Left renal pelvis (tissue), 4 donors: ENCODE measurements at places on chromosomes 1 and 21. TPM values are rescaled to one million over a fixed set of nuclear protein-coding genes. Genes with fewer than 3 reads are reported as not detected.

DNA sequence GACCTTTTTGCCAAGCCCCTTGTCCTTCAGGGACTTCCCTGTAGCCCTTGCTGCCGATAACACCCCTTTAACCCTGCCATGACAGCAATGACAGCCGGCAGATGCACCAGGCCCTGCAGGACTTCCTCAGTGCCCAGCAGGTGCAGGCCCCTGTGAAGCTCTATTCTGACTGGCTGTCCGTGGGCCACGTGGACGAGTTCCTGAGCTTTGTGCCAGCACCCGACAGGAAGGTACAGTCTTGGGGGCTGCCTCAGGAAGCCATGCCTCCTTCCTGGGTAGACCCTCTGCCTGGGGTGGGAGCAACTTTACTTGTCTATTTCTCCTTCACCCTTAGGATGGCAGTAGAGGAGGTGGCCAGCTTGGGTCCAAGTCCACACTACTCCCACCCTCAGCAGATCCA is 16.1 kb upstream of the PADI6 start:
- DNase-seq: no peak

The CD52 gene
- polyA plus RNA-seq: 5.4 TPM

- no peak for DNase-seq
These were observed 27.6 kb downstream of the PODN start for GRCh38 chr1:53089478-53090226.

- DNase-seq: no peak
These were observed 103.8 kb upstream of the PDE4B start for GRCh38 chr1:65688848-65689247.

DNA sequence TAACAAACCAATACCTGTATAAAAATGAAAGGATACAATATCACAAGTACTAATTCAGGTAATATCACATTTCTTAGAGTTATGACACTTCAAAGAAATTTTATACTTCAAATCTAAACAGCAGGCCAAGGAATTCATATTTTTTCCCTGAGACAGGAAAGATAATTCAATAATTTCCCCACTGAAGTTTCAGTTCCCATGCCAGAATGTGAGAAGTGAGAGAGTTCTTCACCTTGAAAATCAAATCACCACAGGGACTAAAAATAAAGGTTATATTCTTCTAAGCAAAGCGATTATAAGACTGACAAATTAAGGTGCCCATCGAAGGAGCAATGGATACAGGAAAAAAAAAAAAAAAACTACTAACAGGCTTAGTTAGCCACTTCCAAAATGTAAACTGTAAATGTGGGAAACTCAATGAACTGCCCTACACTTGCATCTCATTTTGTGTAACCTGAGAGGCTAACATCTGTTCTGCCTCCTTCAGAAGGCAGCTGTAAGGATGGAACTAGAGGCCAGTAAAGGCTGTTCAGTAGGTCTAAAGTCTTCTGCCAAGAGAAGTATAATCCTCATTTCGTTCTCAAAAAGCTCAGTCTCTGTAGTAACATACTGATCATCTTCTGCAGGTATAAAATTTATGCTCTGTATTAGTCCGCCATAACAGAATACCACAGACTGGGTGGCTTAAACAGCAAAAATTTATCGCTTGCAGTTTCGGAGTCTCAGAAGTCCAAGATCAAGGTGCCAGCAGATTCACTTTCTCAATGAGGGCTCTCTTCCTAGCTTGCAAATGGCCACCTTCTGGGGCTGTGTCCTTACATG is 127.8 kb downstream of the RERE start:
- no peak for DNase-seq

The CATSPER4 gene
- polyA plus RNA-seq: 0.12 TPM

- DNase-seq: no peak
These were observed 40.6 kb downstream of the KCNA2 start for GRCh38 chr1:110565565-110565964.

- DNase-seq: no peak
These were observed 228.2 kb upstream of the PROX1 start for GRCh38 chr1:213759359-213760181.
